ENCODE measurements at places on chromosomes 2 and 18.
A peak's percentile ranks its signal among the peaks of the same experiment; 100 is the strongest.

- no peak for DNase-seq
These were observed 12.0 kb downstream of the EPC2 start for GRCh38 chr2:148656516-148656915.

GRCh38 chr2:239954166-239955086 lies 70.7 kb downstream of the NDUFA10 start:
- DNase-seq: peak; percentile 19

- peak; percentile 34 for DNase-seq
These were observed 104.7 kb downstream of the KLHL29 start for GRCh38 chr2:23489471-23490322.

DNA sequence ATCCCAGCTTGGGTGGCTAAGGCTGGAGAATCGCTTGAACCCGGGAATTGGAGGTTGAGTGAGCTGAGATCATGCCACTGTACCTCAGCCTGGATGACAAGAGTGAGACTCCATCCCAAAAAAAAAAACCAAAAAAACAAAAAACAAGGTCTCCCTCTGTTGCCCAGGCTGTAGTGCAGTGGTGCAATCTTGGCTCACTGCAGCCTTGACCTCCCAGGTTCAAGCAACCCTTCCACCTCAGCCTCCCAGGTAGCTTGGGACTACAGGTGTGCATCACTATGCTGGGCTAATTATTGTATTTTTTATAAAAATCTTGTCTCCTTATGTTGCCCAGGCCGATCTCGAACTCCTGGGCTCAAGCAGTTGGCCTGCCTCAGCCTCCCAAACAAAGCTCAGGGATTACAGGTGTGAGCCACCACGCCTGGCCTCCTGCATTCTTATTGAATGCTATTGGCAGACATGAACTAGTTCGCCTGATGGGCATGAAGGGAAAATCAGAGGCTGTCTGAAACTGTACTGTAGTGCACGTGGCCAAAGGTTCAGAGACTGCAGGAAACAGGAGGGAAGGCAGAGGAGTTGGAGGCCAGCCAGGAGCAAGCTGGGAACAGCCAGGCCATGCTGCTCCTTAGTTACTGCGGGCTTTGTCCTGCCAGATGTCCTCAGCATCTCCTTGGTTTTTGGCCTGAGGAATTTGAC lies 16.0 kb upstream of the ASXL2 start:
- DNase-seq: peak; percentile 41

DNA sequence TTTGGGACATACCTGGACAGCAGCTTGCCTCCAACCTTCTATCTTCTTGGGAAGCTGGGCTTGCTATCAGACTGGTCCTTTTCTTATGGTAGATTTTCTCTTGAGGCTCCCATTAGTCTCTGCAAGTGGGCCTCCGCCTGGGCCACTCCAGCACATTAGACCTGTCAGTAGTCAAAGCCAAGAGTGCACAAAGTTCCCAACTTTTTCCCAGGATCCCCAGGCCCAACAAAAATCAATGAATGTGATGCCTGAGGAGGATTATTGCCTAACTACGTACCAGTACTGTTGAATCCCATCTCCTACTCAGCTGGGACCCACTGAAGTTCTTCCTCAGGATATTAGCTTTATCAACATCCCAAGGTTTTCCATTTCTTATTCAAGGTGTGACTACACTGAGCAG lies 51.7 kb downstream of the PROC start:
- DNase-seq: no peak

- peak; percentile 41 for DNase-seq
These were observed 25.4 kb downstream of the SESTD1 start for GRCh38 chr2:179239195-179239594.

- peak; percentile 32 for DNase-seq
These were observed 11.6 kb downstream of the NFE2L2 start for GRCh38 chr2:177252808-177253531.

- DNase-seq: peak; percentile 76
These were observed 25.2 kb downstream of the IFIH1 start for GRCh38 chr2:162293122-162293786.

DNA sequence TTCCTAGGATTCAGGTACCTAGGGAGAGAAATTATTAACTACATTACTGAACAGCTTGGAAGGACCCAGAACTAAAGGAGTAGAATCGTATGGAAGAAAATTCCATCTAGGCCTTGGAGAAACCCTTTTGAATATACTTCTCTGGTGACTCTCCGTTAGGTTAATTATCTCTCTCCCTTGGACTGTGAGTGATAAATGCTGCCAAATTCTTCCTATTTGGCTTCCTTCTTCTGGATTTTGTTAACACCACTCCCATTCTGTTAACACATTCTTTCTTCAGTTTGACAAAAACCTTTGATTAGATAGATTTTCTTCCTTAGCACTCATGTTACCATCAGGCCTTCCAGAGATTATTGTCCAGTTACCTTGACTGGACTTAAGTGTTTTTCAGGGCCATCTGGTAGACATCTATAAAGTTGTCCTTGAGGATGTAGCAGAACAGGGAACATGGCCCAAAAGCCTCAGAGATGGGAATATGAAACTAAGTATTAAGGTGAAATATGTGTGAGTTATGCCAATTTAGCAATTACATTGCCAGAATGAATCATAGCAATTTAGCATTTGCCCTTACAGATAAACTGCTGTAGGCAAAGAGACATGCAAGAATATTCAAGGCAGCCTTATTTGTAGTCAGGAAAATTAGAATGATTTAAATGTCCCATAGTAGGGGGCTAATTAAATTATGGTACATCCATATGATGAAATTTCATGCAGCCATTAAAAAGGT lies 6.7 kb downstream of the CYP27A1 start:
- peak; percentile 15 for DNase-seq

DNA sequence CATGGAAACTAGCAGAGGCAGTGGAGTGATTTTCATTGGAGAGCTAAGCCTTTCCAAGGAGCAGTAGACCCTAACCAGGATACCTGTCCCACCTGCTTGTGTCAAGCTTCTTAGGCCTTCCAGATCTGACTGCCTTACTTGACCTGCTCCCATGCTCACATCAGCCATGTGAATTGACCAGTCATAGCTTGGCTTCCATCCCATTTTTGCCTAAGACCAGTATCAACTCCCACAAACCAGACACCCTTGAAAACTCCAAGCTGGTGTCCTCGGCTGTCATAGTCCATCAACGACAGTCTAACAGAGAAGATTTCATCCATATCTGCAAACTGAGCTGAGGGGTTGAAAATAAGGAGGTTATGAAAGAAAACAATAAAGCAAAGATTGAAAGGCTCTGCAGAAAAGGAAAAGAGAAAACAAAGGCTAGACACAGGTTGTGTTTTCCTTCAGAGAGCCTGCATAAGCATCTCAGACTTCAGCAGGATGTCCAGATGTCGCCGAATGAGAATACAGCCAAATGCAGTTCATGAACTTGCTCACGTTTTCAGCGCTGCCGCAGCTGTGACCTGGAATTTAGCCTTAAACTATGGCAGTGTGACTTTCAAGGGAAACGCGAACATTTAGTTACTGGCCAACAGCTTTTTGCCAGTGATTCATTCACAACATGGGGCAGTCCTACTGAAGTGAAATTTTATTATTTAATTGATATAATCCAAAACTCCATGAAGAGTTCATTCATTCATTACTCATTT lies 868.1 kb upstream of the ID2 start:
- DNase-seq: no peak

DNA sequence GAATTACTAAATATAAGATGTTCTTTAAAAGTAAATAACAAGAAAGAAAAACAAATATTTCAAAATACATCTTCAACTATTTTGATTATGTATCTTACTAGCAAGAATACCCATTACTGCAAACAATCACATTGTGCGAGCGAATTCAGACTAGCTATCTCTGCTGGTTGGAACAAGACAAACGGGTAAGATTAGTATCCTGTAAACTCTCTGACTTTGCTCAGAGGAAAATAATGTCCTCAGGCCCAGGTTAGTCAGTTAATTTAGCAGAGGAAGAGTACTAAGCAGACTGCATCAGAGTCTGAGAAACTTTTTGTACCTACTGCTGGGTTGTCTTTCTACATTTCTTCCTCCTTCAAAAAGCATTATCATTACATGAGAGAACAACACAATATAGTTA lies 50.4 kb upstream of the MCM6 start:
- no peak for DNase-seq

- no peak for DNase-seq
These were observed 143.4 kb downstream of the CAPN13 start for GRCh38 chr2:30663806-30664205.

- no peak for DNase-seq
These were observed 623.1 kb downstream of the CCDC85A start for GRCh38 chr2:56806924-56807323.

DNA sequence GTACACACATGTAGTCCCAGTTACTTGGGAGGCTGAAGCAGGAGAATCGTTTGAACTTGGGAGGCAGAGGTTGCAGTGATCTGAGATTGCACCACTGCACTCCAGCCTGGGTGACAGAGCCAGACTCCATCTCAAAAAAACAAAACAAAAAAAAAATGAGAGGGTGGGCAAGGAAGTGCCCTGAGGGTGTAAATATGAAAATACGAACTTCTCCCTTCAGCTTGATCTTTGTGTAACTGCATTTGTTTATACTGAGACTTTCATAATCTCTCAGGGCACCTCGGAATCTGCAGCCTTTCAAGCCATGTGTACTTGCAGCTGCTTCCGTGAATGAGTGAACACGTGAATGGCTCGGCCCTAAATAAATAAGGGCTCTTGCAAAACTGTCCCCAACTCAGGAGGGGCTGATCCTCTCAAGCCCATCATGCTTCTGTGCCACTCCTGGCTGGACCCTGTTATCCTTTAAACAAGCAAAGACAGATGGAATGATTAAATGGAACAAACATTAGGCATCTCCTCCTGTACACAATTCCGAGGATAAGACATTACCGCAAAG lies 96.8 kb downstream of the BOD1L2 start:
- DNase-seq: no peak

DNA sequence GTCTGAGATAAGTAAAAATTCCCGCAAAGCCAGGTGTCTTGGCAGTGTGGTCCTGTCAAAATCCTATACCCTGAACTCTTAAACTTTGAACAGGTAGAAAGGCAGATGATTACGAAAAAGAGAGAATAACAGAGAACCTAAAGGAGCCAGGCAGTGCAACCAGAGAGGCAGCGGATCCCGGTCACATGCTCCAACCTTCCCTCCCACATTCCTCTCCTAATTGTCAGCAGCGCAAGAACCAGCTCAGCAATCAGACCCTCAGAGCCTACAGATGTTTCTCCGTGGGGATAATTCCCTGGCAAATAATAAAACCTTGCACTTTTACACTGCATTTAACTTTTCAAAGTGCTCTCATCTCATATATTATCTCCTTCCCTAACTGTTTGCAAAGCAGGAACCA lies 124.8 kb downstream of the EPHA4 start:
- peak; percentile 53 for DNase-seq

GRCh38 chr2:46537624-46538295 lies 58.4 kb downstream of the TMEM247 start:
- no peak for DNase-seq

DNA sequence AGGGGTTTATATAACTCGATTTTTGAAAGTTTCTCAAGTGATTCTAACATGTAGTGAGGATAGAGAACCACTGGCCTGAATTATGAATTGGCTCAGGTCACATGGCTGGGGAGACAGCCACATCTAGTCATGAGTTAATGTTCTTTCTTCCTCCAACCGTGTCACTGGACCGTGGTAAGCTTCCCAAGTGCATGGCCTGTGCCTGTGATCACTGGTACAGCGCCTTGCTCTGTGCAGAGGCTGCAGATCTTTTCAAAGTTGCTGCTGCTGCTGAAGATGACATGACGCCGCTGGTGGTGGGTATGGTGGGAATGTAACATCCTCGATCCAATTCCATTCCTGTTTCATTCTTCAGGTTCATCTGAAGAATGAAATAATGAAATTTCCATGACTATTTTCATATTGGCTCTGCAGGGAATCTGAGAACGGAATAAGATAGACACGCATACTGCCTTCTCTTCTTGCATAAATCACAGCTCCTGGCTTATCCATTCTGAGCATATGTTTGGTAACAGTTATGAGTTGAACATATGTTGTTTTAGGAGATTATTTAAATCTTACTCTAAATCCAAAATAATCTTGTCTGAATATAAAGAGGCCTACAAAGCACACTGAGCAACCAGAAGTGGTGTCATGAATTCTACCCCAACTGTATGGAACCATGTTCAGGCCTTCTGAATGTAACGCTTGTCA lies 100.5 kb upstream of the THSD7B start:
- no peak for DNase-seq

DNA sequence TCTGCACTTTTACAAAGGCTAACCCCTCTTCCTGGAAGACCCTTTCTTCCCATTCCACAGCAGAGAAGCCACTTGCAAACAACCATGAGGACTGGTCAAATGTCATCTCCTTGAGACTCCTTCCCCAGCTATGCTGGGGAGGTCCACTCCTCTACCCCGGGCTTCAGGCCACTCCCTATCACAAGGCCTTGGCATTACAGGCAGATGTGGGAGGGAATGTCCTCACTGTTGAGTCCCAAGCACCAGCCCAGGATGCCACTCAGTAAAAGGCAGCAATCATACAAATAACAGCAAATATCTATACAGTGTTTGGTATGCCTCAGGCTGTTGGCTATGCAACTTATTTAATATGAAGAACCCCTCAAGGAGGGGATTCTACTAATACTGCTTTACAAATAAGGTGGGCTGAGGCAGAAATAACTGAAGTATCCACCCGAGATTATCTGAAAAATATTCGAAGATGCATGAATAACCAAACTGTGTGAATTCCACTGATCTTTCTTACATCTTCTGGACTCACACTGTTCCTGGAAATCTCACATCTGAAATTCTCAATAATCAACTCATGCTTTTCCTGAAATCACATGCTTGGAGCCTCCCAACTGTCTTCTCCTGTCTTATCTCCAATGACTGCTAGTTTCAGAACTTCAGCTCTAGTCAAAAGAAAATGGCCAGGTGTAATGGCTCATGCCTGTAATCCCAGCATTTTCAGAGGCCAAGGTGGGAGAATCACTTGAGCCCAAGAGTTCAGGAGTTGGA lies 226.3 kb downstream of the TCF4 start:
- no peak for DNase-seq

- DNase-seq: peak; percentile 65
These were observed 367.7 kb upstream of the NETO1 start for GRCh38 chr18:73235491-73235890.

GRCh38 chr2:769771-770170 lies 92.6 kb upstream of the TMEM18 start:
- no peak for DNase-seq

DNA sequence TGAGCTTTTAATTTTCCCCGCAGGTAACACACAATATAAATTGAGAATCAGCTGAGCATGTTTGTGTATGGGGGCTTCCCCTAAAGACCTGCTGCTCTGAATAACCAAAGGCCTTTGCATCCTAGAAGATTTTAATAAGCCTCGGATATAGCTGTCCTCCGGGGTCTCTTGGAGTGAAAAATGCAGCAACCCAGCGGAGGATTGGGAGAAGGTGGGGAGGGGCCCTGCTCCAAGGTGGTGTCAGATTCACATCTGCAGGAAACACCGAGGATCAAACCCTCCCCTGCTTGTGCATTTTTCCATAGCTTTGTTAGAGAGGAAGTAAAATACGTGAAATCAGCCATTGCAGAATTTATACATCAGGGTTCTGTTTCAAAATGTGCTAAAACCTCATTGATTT lies 63.0 kb upstream of the OTOF start:
- DNase-seq: no peak

DNA sequence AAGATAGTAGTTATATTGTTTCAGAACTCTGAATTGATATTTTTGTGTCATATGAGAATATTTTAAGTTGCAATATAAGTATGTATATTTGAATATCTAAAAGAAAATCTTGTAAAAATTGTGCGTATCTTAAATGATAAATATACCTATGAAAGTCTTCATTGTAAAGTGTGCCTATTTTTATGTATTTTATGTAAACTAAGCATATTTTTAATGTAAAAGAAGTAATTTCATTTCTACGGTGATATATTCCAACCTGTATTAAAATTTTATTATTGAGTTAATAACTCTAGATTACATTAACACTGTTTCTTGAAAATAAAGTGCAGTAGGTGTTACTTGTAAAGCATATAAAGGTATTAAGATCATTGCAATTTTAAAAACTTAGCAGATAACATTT lies 233.4 kb downstream of the PHLPP1 start:
- DNase-seq: no peak
